GOT3 (cell line): ENCODE measurements at places on chromosomes 1 and 21.

DNA sequence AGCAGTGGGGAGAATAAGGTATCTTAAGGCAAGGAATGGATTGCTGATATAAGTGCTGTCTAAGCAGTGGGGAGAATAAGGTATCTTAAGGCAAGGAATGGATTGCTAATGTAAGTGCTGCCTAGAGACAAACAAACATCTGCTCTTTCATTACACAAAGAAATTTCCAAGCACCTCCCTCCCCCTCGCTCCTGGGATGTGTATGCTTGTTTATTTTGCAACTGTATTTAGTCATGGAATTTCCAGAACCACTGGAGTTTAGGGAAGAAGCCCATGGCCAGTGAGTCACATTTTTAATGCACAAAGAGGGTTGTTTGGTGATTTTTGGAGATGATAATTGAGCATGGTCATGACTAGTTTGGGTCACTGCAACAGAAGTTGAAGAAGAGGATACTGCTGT is 21.5 kb downstream of the PDPN start:
- DNase-seq = peak; percentile 46

DNA sequence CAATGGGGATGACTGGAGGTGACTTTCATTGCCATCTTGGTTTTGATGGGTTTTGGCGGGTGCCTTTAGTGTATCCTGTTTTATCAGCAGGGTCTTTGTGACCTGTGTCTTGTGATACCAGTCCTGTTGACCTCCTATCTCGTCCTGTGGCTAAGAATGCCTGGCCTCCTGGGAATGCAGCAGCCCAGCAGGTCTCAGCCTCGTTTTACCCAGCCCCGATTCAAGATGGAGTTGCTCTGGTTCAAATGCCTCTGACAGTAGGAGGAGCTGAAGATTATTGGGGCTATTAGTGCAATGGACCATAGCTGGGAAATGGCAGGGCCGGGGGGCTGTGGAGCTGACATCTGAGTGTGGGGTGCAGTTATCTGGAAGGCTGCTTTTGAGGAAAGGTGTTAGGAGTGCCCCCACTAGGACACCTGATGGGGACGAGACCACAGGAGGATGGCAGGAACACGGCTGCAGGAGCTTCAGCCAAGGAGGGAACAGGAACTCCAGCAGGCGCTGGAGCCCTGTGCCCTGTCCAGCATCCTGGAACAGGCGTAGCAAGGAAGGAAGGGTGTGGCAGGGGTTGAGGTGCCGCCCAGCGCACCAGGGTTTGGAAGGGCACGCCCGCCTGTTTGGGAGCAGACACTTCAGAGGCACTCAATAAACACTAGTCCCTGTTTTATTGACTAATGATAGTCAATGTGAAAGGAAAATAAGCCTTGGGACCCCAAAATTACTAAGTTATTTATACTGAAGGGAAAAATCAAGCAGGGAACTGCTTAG is 15.3 kb upstream of the AGPAT3 start:
- no peak for DNase-seq

GRCh38 chr1:183044893-183045649 is 21.9 kb downstream of the LAMC1 start:
- no peak for DNase-seq

- no peak for DNase-seq
Measured at GRCh38 chr1:201565771-201566528, 27.0 kb downstream of the NAV1 start.

DNA sequence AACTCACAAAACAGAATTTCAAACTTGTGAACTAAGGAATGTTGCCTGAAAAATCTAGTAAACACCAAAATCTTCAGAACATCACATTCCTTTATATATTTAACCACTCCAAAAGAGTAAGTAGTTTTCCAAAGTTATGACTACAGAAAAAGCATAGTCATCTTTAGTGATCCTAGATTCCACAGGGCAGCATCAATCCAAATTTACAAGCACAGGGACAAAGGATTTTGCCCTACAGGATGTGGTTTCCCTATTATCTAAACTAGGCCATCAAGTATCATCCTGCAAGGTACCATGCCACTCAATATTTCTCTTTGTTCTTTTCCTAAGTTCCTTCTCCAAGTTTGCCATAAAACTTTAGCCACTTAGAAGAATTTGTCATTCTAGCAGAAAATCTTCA is 33.0 kb downstream of the COP1 start:
- DNase-seq = no peak

GRCh38 chr1:215282557-215282956 is 200.0 kb downstream of the KCNK2 start:
- no peak for DNase-seq

- DNase-seq = no peak
Measured at GRCh38 chr1:49651136-49651535, 372.6 kb downstream of the AGBL4 start.

DNA sequence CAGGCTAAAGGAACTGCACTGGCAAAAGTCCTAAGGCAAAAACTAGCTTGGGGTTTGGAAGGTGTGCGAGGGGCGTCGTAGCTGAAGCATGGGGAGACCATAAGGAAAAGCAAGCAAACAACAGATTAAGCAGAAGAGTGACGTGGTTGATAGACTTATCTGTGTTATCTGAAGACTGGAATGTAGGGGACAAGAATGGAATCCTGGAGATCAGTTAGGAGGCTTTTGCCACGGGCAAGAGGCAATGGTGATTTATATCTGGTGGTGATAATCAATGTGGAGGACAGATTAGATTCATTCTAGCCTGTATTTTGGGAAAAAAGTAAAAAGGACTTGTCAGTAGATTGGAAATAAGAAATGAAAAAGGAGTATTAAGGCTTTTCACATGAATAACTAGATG is 97.4 kb downstream of the ITSN1 start:
- no peak for DNase-seq

GRCh38 chr21:16037421-16037955 is 307.7 kb downstream of the USP25 start:
- DNase-seq = no peak

DNA sequence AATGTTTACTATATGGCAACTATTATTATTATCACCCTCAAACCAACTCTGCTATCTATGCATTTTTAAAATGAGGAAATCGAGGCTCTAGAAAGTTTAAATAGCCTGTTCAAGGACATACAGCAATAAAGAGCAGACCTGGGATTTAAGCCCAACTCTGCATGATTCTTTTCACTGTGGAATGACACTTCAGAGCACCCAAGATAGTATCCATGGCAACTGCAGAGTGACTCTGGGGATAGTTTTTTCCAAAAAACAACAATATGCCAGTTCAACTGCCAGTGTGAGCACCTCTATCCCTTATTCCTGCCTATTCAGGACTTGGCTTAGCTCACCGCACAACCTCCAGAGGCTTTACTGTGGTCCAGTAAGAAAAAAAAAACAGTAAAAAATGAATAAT is 293.9 kb downstream of the BRINP2 start:
- DNase-seq = no peak

- no peak for DNase-seq
Measured at GRCh38 chr1:7002728-7003127, 217.5 kb downstream of the CAMTA1 start.

- DNase-seq = no peak
Measured at GRCh38 chr1:231750818-231751362, 124.3 kb downstream of the DISC1 start.

DNA sequence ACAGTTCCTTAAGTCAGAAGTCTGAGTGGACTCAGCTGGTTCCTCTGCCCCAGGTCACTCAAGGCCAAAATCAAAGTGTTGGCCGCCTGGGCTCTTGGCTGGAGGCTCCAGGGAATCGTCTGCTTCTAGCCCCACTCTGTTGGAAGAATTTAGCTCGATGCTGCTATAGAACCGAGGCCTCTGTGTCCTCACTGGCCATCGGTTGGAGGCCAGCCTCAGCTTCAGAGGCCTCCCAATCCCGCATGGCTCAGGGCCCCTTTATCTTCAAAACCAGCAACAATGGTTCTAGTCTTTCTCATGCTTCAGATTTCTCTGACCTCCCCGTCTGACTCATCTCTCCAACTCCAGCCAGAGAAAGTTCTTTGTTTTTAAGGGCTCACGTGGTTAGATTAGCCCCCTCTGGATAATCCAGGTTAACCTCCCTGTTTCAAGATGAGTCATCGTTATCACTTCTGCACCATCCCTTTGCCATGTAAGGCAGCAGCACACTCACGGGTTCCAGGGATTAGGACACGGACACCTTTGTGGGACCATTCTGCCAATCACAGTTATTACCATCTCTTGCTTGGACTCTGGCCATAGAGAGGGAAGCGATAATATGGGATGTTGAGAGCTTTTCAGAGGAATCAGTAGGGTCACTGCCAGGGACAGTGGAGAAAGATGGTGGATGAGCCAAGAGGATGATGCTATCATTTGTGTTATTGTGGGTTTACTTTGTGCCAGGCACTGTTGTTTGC is 13.6 kb downstream of the FHAD1 start:
- no peak for DNase-seq

DNA sequence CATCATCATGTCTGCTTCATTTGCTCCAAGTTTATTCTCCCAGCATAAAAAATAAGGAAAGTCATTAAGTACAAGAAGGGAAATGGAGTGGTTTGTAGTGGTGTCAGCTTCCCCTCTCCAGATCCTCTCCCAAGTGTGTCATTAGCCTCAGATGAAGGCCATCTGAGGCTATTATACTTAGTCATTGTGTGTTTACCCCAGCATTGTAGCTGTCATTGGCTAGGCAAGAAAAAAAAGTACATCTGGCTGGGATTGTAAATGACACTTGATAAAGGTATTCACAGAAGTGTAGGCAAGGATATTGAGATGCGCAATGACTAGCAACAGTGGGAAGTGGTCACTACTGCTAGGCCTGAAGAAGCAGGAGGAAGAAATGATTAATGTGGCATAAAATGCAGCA is 316.9 kb upstream of the SGIP1 start:
- DNase-seq = no peak

DNA sequence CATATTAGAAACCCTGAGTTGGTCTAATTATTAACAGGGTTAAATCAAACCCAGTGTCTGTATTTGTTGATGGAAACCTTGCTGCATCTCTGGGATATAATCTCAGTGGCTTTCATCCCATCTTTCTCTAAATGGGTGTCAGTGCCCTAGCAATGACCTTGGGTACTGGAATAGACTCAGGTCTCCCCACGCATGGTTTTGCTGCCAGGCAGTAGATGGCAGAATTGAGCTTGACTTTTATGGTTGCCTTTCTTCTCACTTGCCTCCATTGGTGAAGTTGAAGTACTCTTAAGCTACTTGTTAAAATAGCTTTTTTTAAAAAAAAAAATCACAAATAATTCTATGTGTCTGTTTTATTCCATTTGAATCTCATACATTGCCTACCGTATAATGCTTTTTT is 81.8 kb upstream of the HMCN1 start:
- DNase-seq = no peak

- DNase-seq = no peak
Measured at GRCh38 chr1:77950873-77951272, 28.0 kb downstream of the FUBP1 start.
